Ureter (tissue), 1 donor: ENCODE measurements at places on chromosomes 5 and 9. TPM values are rescaled to one million over a fixed set of nuclear protein-coding genes. Genes with fewer than 3 reads are reported as not detected.

Gene FPGS
- total RNA-seq, result 115 TPM

Gene NPR3
- total RNA-seq, result 1.4 TPM

Gene FAM221B
- total RNA-seq, result 0.26 TPM

Gene NANS
- total RNA-seq, result 43.7 TPM

Gene GNA14
- 12.4 TPM for total RNA-seq

Gene PCDHB6
- 1.6 TPM for total RNA-seq

Gene CARD6
- total RNA-seq, result 17.1 TPM
